ENCODE measurements at places on chromosomes 2 and 18.

- DNase-seq, result no peak
These were observed 12.1 kb upstream of the TRAF3IP1 start for GRCh38 chr2:238308177-238308576.

- no peak for DNase-seq
These were observed 45.8 kb upstream of the SMIM21 start for GRCh38 chr18:75473316-75473715.

DNA sequence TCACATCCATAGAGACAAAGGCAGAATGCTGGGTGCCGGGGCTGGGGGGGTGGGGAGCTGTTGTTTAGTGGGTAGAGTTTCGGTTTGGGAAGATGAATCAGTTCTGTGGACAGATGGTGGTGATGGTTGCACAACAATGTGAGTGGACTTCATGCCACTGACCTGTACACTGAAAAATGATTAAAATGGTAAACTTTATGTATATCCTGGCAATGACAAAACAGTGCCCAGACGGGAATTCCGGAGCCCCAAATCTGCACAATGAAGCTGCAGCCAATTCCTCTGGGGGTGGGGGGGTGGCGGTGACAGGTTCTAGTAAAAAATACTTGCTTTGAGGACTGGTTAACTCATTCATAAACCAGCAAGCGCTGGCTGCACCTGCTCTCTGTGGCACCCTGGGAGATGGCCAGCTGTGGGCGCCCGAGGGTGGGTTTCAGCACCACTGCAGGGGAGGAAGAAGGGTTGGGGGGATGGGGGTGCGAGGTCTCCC lies 81.8 kb upstream of the HPCAL1 start:
- no peak for DNase-seq

DNA sequence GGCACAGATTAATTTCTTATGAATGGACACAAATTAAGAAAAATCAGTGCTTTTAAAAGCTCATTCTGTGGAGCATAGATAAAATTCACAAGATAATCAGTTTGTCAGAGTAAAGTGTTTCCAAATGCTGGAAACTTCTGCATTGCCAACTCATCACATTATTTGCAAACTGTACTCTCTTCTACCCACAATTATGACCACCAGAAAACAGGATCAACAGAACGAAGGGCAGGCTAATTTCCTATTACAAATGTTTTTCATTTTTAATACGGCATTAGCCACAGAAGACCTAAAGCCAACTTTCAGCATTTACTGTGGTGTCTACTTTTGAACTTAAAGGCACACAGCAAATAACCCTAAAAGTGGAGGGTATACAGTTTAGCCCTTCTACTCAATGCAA lies 6.0 kb downstream of the IRS1 start:
- DNase-seq, result no peak

DNA sequence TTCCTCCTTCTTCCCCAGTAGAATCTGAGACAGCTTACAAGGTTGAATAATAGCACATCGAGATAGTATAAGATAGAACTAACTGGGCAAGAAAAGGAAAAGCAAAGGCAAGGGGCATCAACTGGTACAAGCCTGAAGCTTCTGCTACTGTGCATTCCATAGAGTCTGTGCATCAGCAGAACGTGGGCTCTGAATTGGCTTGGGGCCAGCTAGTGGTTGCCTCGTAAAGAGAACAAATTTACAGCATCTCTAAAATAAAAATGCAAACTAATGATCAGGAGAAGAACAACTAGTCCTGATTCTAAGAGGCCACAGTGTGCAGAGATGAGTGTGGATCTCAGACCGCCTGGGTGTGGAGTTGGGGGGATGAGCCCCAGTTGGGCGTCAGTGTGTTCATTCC lies 36.6 kb downstream of the UPP2 start:
- peak; percentile 20 for DNase-seq

DNA sequence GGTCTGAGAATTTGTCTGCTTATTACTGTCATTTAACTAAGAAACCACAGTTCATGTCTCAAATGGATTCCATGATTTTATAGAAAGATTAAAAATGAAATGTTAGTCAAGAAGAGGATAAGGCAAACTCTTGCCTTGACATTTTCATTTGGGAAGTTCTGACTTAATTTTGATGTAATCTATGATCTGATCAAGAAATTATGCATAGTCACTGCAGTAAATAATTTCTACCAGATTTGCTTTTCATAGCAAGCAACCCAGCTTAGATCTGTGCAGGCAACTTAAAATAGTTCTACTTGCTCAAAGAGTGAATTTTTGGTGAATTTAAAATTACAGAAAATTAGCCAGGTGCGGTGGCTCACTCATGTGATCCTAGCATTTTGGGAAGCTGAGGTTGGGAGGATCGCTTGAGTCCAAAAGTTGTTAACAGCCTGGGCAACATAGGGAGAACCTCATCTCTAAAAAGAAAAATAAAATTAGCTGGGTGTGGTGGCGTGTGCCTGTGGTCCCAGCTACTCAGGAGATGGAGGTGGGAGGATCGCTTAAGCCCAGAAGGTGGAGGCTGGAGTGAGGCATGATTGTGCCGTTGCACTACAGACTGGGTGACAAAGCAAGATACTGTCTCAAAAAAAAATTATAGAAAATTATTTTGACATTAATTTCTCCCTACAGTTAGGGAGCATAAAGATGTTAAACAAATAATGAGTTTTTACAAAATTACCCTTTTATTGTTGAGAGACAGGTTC lies 158.7 kb upstream of the MYO3B start:
- no peak for DNase-seq

- DNase-seq, result no peak
These were observed 191.1 kb upstream of the CTAGE1 start for GRCh38 chr18:22608847-22609246.

- DNase-seq, result no peak
These were observed 85.7 kb upstream of the FRZB start for GRCh38 chr2:182951948-182952663.

GRCh38 chr2:133200684-133201421 lies 367.4 kb downstream of the NCKAP5 start:
- no peak for DNase-seq

GRCh38 chr18:59802031-59802430 lies 97.8 kb upstream of the PMAIP1 start:
- DNase-seq, result no peak

DNA sequence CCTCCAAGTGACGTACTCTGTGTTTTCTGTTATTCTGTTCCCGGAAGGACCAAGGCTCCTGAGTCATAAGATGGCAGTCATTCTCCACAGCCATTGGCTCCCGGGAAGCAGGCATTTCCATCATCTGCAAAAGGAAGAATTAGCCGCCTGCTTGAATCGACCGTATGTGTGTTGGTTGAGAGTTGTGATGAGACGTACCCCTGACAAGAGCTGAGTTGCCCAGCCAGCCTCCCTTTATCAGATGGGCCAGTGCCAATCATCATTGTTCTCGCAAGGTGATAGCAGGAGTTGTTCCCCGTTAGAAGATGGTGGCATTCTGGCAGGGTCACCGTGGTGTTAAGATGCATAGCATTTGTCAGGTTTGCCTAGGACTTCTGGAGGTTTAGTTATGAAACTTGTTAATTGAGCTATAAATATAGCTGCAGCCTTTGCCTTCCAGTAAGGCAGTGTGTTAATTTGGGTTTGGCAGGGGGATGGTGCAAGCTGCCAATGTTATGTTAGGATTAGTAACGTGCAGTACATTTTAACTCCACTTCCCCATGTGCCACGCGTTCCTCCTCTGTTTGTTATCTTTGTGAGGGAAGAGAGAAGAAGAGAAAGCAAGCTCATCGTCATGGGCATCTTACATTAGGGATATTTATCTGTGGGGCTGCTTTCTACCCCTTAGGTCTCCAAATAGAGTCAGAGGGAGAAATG lies 652.7 kb upstream of the FANCL start:
- peak; percentile 56 for DNase-seq

DNA sequence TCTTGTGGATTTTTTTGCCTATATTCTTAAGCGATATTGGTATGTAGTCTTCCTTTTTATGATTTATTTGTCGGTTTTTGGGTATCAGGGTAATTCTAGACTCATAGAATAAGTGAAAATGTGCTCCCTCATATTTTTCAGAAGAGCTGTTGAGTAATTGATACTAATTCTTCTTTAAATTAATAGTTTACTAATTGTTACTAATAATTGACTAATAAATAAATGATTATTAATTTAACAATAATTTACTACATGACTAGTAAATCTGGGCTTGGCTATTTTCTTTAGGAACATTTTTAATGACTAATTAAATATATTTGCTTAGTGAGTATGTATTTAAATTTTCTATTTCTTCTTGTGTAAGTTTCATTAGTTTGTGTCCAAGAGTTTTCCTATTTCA lies 325.0 kb downstream of the ADCYAP1 start:
- no peak for DNase-seq

GRCh38 chr2:237820421-237820820 lies 21.8 kb downstream of the RBM44 start:
- no peak for DNase-seq

- DNase-seq, result no peak
These were observed 42.0 kb upstream of the IL1R1 start for GRCh38 chr2:102100371-102101096.

- DNase-seq, result no peak
These were observed 6.6 kb upstream of the NPC1 start for GRCh38 chr18:23592911-23593310.

- DNase-seq, result no peak
These were observed 141.8 kb downstream of the ACKR3 start for GRCh38 chr2:236711440-236711839.

DNA sequence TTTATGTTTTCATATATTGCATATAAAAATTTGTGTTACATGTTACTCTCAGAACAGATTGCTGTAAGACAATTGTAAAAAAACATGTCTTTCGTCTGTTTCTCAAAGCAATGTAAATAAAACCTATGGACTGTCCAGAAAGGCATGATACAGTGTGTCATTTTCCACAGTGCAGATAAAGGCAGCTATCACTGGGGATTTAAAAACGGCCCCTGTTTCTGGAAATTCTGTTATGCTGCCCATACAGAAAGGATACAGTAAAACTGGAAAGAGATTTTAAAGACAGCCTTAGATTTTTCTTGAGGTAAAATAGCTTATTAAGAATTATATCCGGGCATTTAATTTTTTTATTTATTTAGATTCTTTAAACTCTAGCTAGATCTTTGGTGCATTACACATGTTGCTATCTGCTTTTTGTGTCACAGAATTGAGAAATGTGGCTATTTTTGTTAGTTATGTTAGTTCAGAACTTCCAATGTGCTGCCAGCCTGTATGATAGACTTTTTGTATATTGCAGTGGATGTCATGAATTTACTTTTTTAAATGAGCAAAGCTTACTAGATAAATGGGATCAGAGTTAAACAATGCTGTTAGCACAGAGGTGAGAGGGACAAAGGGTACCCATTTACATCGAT lies 859 bp upstream of the INO80D start:
- DNase-seq, result no peak

GRCh38 chr18:22488554-22488953 lies 70.8 kb upstream of the CTAGE1 start:
- no peak for DNase-seq

DNA sequence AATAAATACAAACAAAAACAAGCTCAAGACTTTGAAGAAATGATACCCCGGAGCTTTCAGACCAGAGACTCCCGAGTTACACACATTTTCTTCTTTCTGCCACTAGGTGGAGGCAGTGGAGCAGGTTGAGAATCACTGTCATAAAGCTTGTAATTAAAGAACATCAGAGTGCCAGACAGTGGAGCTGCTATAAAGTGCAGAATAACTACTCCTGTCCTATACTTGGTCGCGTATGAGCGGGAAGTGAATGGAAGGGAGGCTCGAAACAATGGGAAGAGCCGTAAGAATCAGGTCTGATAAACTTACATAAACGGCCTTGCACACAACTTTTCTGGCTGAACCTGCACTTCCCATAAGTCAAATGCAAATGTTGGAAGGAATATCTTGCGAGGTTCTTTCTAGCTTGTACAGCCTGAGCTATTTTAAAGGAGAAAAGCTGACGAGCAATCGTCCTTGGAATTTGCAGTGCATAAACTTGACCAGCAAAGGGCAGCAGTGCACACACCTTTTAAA lies 189.0 kb downstream of the RPIA start:
- DNase-seq, result peak; percentile 87

DNA sequence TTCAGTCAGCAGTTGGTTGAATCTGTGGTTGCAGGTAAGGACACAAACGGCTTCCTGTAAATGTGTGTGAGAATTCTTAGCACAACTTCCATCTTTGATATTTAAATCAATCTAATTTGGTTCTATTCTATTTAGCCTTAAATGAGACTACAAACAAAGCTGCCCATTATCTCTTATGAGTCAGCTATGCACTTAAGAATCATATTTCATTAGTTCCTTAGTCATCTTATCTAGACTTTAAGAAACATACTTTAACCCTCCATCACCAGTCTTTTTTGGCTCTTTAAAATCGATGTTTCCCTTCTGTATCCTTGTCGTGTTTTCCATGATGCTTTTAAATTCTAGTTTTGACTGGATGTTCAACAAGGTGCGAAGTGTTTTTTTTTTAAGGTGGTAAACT lies 114.4 kb upstream of the TMEM200C start:
- DNase-seq, result no peak

DNA sequence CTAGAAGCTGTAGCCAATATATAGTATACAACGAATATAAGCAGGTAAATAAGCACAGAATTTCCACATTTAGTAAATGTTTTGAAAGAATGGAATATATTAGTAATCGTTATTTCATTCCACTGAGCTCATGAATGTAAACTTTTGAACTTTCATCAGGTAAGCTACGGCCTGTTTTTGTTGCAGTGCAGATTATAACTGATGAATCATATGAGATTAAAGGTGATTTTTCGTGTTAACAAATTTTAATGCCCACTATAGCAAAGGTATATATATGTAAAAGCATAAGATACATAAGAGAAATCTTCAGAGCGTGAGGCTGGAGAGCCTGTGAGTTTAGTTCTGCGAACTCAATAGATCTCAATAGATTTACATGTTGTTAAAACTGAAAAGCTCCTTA lies 1.1 kb downstream of the SCYGR1 start:
- no peak for DNase-seq

- peak; percentile 77 for DNase-seq
These were observed 97.6 kb upstream of the SEC11C start for GRCh38 chr18:59041819-59042815.

GRCh38 chr2:182870227-182870626 lies 3.8 kb upstream of the FRZB start:
- no peak for DNase-seq

DNA sequence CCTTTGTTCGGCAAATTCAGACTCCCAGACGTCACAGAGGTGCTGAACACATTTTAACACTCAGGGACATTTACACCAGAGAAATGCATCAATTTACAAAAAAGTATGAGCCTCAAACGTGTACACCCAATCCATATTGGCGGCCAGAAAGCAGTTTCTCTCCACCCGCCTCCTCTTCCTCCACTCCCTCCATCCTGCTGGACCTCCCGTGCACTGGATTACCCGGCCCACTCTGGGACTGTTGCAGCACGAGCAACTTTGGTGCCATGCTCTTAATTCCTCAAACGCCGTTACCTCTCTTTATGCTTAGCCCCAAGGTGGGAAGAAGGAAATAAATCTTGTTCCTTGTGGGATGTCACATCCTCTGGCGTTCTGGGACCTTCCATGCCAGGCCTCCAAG lies 243.4 kb downstream of the ZNF516 start:
- no peak for DNase-seq

GRCh38 chr2:54419855-54420523 lies 36.1 kb upstream of the SPTBN1 start:
- DNase-seq, result no peak

Measured in Ammon's horn (tissue), 1 donor.